Urothelium cell line (cell line): ENCODE measurements at places on chromosomes 11 and 22.

DNA sequence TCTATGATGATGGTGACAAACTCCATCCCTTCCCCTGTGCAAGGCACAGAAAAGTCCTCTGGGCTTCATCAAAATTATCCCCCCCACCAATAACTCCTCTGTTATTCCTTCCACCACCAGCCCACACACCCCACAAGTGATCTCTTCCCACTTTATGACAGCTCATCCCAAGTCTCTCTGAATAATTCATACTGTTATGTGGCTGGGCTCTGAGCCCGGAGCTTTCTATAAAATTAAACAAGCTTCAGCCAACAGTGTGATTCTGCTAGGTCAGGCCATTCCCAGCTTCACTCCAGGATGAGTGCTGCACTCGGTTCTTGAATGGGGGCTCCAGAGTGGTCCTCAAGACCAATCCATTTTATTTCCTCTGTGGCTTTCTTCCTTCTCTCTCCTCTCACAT lies 83.0 kb downstream of the INSC start:
- no peak for DNase-seq

DNA sequence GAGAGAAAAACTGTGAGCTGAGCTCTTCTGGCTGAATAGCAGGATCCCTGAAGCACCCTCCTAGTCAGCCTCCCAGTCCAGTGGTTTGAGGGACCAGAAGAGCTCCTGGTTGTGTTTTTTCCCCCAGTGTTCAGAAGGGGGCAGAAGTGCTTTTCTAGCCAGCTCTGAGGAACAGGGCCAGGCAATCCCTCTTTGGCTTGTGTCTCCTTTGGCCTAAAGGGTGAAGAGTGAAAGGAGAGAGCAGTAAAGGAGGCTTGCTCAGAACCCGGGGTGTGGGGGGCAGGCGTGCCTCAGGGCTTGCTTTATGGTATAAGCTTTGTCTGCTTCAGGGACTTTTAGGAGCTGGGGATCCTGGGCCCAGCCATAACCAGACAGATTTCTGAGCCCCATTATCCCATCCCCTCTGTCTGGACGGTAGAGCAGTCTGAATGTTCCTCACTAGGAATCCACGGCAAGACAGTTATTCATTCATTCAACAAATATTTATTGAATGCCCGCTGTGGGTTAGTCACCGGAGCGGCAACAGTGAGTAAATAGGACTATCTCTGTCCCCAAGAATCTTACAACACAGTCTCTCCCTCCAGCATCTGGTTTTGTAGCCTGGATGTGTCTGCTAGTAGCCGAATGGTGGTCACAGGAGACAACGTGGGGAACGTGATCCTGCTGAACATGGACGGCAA lies 14.5 kb downstream of the ACP2 start:
- peak; percentile 44 for DNase-seq

- DNase-seq, result no peak
Measured at GRCh38 chr11:102384419-102385079, 37.5 kb downstream of the BIRC2 start.

GRCh38 chr11:28058333-28058732 lies 49.6 kb downstream of the KIF18A start:
- DNase-seq, result no peak

- DNase-seq, result no peak
Measured at GRCh38 chr11:11916981-11917399, 75.2 kb downstream of the USP47 start.

- no peak for DNase-seq
Measured at GRCh38 chr11:120573756-120574354, 62.3 kb downstream of the GRIK4 start.

DNA sequence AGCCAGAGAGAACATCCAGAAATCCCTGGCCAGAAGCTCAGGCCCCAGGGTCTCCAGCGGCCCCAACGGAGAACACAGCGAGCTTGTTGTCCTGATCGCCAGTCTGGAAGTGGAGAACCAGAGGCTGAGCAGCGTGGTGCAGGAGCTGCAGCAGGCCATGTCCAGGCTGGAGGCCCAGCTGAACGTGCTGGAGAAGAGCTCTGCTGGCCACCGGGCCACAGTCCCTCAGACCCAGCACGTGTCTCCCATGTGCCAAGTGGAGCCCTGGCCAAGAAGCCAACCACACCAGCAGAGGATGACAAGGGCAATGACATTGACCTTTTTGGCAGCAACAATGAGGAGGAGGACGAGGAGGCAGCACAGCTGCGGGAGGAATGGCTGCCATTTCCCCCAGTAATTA lies 20.6 kb upstream of the SCGB1D1 start:
- DNase-seq, result no peak

DNA sequence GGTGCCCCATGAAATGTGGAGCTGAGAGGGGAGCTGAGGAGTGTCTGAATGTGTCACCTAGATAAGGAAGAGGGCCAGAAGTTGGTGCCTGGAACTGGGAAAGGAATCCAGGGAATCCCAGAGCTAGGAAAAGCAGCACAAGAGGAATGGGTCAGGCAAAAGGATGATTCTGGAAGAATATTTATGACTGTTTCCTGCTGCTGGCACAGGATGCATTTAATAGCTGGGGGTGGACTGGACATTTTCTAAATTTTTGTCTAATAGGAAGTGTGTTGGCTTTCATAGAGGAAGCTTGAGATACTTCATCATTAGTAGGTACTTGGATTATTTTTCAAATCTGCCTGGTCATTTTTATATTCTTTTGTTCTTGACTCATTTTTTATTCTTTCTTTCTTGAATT lies 17.4 kb upstream of the MRGPRX2 start:
- no peak for DNase-seq

DNA sequence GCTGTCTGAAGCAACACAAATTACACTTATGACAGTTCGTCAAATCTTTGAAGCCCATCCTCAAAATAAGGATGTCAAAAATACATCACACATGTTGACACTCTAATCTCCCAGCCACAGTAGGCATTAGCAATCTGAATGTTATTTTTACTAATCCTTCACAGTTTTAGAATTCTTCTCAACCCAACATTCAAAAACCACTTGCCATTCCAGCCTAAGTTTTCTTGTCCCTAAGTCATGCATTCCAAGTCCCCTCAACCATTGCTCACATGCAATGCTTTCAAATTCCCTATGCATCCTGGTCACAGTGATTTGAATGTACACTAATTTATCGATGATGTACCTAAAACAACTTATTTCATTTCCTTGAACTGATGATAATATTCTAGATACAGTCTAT lies 7.5 kb downstream of the BDNF start:
- no peak for DNase-seq

DNA sequence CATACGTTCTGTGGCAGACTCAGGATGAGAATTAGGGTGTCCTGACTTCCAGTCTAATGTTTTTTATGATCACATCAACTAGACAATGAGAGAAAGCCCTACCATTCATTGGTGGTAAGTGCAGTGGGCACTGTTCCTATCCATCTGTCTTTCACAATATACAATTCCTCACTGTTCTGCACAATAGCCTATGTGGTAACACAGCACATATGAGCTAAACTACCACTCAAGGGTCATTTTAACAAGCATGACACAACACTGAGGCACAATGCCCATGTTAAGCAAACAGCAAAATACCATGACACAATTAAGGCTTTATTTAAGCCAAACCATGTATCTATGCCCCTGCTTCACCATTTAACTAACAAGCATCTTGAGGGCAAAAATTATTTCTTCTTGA lies 52.3 kb downstream of the SIK3 start:
- no peak for DNase-seq
